ENCODE measurements at places on chromosomes 7 and 10.

- DNase-seq: no peak
Observed at GRCh38 chr10:1638889-1639419, 98.4 kb downstream of the ADARB2 start.

- DNase-seq: no peak
Observed at GRCh38 chr10:4068629-4069028, 283.6 kb upstream of the KLF6 start.

DNA sequence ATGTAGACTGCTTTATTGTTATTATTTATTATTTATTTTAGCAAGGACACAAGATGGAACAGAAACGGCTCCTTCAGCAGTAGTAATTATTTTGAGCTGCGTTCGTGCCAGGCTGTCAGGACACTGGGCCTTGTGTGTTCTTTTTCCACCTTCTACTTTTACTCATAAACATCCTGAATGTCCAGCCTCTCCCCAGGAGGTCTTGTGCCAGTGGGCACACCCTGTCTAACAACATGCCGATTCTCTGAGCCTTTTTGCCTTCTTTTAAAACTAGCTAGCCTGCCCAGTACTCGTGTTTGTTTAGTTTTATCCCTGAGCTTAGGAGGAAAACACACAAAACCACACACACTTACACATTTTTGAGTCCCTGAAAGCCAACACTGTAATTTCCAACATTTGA lies 1.2 kb downstream of the SCIN start:
- DNase-seq: no peak

GRCh38 chr10:73060738-73061635 lies 35.7 kb downstream of the P4HA1 start:
- DNase-seq: no peak

DNA sequence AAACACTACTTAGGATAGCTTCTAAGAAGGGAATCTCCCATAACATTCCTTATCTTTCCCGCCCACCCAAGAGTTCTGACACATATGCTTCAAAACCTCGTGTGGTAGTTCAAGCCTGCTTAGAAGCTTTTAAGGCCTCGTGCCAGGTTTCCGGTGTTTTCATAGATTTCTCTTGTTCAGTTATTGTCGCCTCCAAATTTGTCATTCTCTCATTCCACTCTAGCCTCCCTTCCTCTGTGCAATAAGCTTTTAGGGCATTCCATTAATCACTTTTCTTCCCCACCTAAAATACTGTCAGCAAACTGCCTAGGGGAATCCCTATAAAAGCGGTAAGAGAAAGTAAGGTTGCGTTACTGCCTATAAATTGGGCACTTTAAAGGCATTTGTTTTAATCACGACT lies 718 bp upstream of the BPGM start:
- DNase-seq: no peak

DNA sequence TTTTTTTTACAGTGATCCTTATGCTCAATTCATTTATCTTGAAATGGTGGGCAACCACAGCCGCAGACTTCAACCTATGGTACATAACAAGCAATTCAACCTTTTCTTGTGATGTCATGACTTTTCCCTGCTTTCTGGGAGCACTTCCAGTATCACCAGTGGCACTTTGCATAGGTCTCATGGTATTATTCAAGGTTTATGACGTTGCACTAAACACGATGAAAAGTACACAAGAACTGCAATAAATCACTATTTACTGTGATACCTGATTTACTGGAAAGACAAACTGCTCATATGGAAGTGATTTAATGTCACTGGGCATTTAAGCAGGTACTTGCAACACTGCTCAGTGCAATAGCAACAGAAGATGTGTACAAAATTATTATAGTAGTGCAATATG lies 251.7 kb upstream of the CXCL12 start:
- no peak for DNase-seq

- no peak for DNase-seq
Observed at GRCh38 chr7:140081774-140082425, 19.1 kb upstream of the PARP12 start.

- DNase-seq: no peak
Observed at GRCh38 chr10:44567471-44567870, 182.6 kb upstream of the CXCL12 start.

DNA sequence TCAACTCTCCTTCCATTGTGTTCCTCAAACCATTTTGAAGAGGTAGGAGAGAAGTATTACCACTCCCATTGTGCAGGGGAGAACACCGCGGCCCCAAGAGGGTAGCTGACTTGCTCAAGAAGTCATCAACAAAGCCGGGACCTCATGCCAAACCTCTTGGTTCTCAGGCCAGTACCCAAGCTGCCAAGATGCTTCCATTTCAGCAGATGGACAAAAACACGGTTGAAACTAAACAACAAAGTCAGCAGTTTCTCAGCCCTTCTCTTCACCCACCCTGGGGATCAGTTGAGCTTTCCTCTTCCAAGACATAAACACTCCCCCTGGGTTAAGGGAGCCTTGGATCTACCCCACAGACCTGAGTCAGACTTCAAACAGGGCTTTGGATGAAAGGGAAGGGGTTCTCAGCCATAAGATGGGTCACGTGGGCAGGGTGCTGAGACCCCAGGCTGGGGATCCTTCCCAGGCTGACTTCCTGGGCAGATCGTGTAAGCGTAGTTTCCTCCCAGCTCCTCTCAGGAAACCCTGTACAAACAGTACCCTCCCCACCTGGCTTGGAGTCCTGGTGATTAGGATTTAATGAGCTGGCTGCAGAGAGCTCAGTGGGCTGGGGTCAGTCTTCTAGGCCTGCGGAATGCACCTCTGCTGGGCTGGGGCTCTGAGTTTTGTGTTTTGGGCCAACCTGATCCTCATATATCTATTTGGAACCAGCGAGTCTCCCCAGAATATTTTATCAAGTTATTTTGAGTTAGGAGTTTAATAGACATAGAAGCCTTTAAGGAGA lies 27.3 kb downstream of the EMX2 start:
- DNase-seq: no peak

GRCh38 chr10:124341768-124342135 lies 77.0 kb downstream of the OAT start:
- DNase-seq: no peak

DNA sequence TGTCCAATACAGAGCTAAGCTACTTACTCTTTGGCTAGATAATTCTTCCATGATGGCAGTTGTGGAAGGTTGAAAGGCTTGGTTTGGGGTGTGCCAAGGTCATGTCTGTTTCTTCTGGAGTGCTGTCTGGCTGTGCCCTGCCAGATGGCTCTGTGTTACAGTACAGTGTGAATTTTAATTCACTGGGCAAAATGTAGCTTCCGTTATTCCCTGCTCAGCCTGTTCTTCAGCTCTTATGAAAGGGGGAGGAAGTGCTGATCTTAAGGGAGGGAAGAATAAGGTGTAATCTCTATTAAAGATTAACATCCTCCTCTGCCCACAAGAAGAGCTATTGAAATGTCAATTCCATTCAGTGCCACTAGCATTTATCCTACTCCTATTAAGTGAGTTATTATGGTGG lies 52.2 kb downstream of the SND1 start:
- no peak for DNase-seq

DNA sequence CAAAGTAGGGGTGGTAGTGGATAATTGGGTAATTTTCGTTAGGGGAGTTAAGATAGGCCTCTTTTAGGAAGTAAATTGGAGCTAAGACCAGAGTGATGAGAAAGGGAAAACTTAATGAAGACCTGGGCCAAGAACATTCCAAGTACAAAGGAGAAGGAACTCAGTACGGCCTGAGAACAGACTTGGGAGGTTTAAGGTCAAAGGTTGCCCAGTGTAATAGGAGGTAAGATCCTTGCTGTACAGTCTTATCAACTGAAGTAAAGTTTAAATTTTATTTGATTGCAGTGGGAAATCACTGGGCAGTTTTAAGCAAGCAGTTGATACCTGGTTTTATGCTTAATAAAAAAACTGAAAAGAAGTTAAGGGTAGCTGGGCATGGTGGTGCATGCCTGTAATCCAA lies 76.4 kb downstream of the MPLKIP start:
- DNase-seq: no peak

Measured in activated CD8-positive, alpha-beta memory T cell treated with anti-CD3 and anti-CD28 coated beads for 4 hours (primary cell).